NCI-H187 (cell line): ENCODE measurements at places on chromosomes 3 and 15.

DNA sequence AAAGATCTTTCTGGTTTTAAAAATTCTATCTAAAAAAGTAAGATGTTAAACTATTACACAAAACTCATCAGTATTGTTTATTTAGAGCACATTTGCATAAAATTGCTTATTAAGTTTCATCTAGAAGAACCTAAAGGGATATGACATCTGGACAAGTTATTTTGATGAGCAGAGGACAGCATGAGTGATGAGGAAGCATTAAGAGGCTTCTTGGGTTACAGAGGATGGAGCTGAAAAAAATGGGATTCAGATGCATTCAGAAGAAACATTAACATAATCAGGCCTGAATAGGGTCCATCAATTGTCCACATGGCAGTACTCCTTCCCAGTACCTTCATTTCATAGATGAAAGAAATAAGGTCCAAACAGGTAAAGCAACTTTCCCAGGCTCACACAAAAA, 41.6 kb downstream of the IMPG2 start:
- DNase-seq = no peak

DNA sequence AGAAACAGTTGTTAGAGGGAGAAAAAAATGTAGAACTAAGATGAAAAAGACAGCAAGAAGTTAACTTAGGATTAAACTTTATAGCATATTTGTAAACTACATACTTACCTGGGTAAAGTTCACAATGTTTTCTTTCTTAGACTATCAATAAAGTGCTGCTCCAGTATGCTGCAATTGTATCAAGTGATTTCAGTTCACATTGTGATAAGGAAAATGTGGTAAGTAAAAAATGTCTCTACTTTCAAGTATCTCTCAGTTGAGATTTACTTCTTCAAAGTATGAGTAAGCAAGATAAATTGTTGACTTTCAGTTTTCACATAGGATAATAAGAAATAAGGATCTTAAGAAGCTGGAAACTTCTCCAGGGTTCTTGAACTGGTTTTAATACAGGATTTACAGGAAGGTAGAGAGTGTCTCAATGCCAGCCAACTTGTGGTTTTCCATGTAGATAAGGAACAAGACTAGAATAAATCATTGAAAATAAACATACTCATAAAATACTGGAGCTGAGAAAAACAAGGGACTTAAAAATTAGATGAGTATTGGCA, 528.8 kb downstream of the UNC13C start:
- no peak for DNase-seq

DNA sequence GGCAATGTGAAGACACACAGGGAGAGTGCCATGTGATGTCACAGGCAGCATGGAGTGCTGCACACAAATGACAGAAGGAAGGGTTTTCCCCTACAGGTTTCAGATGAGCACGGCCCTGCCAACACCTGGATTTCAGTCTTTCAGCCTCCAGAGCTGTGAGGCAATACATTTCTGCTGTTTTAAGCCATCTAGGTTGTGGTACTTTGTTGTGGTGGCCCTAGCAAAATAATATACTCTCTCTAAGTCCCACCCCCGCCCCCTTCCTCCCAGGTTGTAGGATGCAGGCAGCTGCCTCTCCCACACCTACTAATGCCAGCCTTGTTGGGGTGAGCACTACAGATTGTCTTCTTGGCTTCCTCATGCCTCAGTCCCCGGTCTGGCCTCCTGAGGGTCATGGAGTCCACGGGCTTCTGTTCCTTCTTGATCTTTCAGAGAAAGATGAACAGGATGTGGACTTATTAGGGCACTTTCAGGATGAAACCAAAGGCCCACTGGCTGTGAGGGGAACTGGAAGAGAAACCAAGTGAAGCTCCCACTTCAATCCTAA, 180.0 kb downstream of the CD47 start:
- no peak for DNase-seq

DNA sequence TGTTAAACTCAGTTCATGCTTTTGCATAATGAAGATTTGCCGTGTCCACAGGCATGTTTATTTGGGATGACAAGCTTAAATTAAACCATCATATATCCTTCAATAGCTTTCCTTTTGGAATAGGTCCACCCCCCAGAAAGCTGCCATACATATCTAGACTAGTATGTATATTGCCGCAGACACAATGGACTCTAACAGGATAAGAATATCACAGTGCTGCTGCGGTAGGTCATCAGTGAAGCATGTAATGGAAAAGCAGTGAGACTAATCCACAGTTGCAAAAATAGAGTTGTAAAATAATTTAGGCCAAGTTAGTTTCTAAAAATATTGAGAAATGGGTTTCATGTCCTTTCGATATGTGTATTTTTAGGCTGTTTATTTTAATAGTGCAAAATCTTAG, 819.9 kb upstream of the DPPA4 start:
- no peak for DNase-seq

DNA sequence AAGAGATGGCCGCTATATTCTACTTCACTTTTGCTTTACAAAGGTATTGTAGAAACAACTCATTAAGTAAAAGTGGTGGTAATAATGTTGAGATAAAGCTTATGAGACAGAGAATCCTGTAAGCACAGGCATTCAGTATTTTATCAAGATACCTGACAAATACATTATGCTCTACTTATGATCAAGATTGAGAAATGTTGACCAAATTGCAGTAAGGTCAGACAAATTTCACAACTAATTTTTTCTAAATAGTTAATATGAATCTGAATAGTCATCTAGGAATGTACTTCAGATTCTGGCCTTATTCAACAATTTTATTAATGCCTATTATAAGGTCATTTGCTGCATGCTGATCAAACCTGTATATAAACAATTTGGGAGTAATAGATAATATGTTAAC, 95.1 kb upstream of the MBNL1 start:
- no peak for DNase-seq

GRCh38 chr3:142943349-142943748, 20.1 kb downstream of the PAQR9 start:
- DNase-seq = no peak
